ENCODE measurements at places on chromosomes 1 and 21.
A peak's percentile ranks its signal among the peaks of the same experiment; 100 is the strongest.

DNA sequence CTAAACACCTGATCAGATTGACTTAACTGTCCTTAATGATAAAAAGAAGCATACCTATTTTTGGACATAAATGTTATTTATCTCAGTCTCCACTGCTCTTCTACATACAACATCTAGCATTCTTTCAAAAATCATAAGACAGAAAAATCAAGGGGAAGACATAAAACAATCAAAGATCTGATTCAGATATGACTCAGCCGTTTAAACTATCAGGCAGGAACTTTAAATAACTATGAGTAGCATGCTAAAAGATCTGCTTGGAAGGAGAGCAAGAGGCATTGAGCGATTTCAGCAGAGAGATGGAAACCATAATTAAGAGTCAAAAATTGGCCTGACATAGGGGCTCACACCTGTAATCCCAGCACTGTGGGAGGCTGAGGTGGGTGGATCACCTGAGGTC is 27.2 kb upstream of the SLC22A15 start:
- DNase-seq, result no peak

GRCh38 chr1:98130408-98130807 is 209.6 kb upstream of the DPYD start:
- no peak for DNase-seq

DNA sequence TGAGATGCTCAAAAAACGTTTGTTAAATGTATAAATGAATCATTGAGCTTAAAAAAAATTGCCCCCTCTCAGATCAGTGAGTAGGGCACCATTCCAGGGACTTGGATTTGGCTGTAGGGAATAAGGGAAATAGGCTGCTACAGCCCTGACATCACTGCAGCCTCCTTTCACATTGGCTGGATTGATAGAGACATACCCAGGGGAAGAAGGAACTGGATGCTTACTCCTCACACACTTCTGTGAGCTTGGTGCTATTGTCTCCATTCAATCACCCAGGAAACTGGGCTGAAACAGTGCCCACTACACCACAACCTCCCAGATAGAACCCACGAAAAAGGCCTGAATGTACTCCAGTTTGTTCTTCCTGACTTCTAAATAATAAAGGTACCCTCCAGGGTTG is 87.2 kb downstream of the TGFBR3 start:
- DNase-seq, result no peak

GRCh38 chr1:6505367-6506209 is 14.1 kb upstream of the PLEKHG5 start:
- no peak for DNase-seq

GRCh38 chr1:42691157-42691498 is 8.9 kb downstream of the YBX1 start:
- DNase-seq, result no peak

DNA sequence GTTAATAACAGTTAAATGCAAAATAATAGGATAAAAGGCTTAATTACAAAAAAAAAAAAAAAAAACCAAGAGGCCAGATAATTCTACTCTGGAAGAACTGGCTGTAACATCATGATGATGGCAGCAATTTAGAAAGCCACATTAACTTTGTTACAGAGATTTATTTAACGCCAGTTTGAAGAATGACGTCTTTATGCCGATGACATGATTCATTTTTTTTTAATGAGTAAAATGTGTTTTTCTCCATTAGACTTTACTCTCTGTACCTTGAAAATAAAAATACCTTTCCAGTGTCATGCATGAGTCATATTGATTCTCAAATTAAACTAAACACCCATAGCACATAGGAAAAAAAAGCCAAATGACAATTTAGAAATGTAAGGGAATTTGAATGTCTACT is 226.1 kb downstream of the RGS7 start:
- DNase-seq, result no peak

GRCh38 chr21:38913893-38914527 is 108.3 kb downstream of the ETS2 start:
- DNase-seq, result no peak

GRCh38 chr1:155063550-155064110 is at the start of gene EFNA4:
Gene EFNA4, plus strand, starts transcription at chr1:155063740. Its CDS starts 84 bp downstream, at chr1:155063824.
- DNase-seq, result peak; percentile 78

DNA sequence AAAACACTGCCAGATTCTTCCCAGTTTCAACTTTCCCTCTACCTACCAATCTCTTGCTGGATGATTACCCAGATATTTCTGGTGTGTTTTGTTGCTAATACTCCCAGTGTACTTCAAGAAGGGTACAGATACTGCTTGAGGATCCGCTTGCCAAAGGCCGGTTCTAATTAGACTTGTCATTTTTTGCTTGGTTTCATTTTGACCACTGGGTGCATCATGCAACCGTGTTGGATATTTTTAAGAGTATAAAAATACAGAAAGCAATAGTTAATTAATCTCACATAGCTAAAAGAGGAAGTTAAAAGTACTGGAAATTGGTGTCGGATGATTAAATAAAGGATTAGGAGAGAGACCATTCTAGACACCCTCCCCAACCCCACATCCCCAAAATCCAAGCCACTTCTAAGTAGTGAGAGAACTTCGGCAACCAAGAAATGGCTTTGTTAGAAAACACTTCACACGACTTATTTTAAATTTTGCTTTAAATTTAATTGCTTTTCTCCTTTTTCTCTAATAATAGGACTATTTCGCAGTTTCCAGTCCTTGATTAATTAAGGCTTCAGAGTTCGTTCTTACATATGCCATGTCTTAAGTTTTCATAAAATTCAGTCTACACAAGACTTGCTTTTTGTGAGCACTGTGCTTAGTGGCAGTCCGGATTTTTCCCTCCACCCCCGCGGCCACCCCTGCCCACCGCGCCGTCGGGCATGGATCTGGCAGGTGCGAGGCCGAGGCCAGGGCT is 2.5 kb upstream of the CDKN2C start:
- DNase-seq, result no peak

GRCh38 chr1:67723620-67724019 is 38.6 kb downstream of the GADD45A start:
- no peak for DNase-seq

- no peak for DNase-seq
Observed at GRCh38 chr1:46655848-46656247, 12.3 kb downstream of the ATPAF1 start.

DNA sequence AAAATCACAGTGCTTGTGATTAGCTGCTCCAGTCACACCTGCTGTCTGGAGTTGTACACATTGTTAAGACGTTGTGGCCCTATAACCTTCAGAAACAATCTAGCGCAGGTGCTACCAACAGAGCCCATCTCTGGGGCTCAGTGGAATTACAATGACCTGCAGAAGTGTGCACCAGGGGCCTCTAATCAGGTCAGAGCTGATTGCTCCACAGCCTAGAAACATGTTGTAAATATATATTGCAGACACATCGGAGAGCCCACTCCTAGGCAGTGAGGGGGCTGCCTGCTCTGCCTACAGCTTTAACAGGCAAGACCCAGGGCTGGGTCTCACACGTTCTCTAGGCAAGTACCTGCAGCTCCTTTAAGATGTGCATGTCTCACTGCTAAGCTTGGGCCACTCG is 302.0 kb downstream of the SIPA1L2 start:
- no peak for DNase-seq

GRCh38 chr1:110877364-110877763 is 4.4 kb downstream of the CD53 start:
- no peak for DNase-seq

DNA sequence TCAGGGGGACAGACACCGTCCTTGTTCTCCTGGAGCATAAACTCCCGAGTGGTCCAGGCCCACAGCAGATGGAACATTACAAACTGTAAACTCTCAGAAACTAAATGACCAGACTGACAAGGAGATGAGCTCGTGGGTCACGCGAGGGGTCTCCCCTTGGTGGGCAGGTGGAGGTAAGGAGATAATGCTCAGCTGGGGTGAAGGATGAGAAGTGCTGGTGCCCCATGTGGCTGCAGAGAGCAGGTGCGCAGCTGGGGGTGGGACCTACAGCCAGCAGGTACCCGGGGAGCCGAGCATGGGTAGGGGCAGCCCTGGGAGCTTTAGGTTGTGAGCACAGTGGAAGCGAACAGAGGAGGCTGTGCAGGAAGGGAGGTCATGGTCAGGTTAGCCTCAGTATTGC is 40.1 kb downstream of the AJAP1 start:
- DNase-seq, result no peak

DNA sequence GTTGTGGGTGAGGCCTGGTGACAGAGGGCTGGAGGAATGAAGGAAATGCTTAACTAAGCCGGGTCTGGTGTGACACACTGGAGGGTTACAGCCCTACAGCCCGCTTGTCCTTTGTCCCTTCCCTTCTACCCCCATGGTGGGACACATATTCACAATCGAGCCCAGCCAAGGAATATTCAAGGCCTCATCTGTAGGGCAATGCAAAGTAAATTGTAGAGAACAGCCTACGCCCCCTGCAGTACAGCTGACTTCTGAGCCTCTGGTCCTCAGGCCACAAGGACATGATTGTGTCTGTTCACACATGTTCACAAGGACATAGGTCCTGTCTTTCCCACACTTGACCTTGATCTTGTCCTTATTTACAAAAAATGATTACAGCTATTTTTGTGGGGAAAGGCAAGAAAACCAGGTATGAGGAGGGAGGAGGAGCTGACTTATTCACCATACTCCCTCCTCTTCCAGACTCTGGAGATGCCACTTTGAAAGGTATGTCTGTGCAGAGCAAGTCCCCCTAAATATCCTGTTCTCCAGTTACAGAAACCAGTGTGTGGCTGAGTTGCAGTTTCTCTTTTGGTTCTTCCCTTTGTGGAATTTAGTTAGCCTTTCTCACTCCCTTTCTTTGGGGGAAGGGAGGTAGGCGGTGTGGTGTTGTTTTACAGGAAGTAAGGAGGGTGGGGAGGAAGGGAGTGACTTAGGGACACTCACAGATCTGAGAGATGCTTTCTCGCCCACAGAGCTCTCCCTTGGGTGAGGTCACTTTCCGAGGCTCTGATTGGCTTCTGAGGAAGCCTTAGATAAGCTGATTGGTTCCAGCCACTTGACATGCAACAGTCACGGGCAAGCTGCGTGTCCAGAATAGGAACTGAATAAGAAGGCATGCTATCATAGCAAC is 14.6 kb downstream of the POLR3GL start:
- peak; percentile 99 for DNase-seq

- no peak for DNase-seq
Observed at GRCh38 chr1:9816199-9816598, 7.6 kb downstream of the CLSTN1 start.

DNA sequence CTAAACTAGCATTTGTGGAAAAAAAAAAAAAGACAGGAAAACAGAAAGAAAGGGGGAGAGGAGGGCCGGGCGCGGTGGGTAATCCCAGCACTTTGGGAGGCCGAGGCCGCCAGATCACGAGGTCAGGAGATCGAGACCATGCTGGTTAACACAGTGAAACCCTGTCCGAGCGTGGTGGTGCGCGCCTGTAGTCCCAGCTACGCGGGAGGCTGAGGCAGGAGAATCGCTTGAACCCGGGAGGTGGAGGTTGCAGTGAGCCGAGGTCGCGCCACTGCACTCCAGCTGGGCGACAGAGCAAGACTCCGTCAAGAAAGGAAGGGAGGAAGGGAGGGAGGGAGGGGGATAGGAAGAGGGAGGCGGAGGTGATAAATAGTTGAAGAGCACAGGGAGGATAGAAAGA is 54.7 kb downstream of the LBR start:
- DNase-seq, result no peak

DNA sequence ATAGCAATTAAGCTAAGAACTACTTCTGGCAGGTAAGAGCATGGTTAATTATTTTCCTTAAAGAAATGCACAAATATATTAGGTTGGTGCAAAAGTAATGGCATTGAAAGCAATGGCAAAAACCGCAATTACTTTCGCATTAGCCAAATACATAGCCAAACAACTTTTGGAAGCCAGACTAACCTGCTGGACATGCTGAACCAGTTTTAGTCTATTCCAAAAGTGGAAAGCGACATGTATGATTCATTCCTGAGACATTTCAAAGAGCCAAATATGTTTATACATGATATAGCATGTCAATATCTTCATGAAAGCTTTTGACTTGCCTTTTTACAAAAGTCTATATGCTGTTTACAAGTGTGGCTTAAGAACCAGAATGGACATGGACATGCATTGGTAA is 23.4 kb upstream of the DR1 start:
- no peak for DNase-seq

- DNase-seq, result no peak
Observed at GRCh38 chr1:23531562-23532094, 595 bp upstream of the E2F2 start.

GRCh38 chr1:10399444-10399941 is 629 bp downstream of the PGD start:
- DNase-seq, result no peak

GRCh38 chr1:214438075-214438474 is 113.3 kb downstream of the PTPN14 start:
- no peak for DNase-seq

DNA sequence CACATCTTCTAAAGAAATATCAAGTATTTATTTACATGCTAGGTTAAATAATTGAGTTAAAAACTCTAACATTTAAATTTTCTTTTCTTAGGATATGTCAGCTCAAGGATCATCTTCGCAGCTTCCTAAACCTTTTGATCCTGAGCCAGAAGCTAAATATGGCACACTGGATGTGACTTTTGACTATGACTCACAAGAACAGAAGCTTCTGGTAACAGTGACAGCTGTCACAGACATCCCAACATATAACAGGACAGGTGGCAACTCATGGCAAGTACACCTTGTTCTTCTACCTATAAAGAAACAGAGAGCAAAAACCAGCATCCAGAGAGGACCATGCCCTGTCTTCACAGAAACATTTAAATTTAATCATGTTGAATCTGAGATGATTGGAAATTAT is 132.7 kb upstream of the SERTAD4 start:
- DNase-seq, result no peak

GRCh38 chr1:150981805-150982712 is at the start of gene ANXA9:
Gene ANXA9, plus strand, starts transcription at chr1:150982292. Its CDS starts 814 bp downstream, at chr1:150983106.
- no peak for DNase-seq

GRCh38 chr1:172745014-172745413 is 86.1 kb downstream of the FASLG start:
- peak; percentile 40 for DNase-seq

DNA sequence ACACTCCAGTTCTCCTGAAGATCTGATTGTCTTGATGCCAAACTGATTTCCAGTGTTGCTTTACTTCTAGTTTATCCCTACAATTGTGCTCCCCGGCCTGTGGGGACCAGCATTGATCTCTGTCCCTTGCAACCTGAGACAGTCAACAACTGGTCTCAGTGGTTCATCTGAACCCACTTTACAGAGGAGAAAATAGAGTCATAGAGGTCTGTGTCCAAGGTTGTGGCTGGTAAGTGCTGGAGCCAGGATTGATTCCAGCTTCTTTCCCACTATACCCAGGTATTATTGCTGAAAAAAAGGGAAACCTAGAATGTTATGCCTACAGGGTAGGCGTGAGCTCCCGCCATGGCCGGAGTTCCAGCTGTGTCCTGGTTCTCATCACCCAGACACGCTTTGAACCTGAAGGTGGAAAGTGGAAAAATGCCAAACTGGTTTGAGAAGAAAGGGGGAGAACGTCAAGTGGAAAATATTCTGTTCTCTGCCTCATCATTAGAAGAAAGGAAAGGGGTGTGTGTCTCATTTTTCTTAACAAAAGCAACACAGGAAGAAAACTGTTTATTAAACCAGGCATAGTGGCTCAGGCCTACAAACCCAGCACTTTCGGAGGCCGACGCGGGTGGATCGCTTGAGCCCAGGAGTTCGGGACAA is 60.7 kb upstream of the ITPKB start:
- no peak for DNase-seq
